ENCODE measurements at places on chromosomes 4 and X. TPM values are rescaled to one million over a fixed set of nuclear protein-coding genes. Genes with fewer than 3 reads are reported as not detected.

- H3K27ac ChIP-seq, result no peak overlapping the region
- no peaks in the 10 kb centered on the region for H3K36me3 ChIP-seq
- no peaks in the 10 kb centered on the region for H3K27me3 ChIP-seq
Measured at GRCh38 chrX:149131774-149132173, 373.3 kb downstream of the IDS start.

GRCh38 chr4:108210989-108211835 is 42.5 kb upstream of the LEF1 start:
- H3K4me3 ChIP-seq, result no peak overlapping the region
- H3K4me1 ChIP-seq, result no peaks in the 10 kb centered on the region
- H3K36me3 ChIP-seq, result no peaks in the 10 kb centered on the region
- DNase-seq, result no peak
- H3K27ac ChIP-seq, result no peak overlapping the region
- H3K27me3 ChIP-seq, result no peaks in the 10 kb centered on the region

GRCh38 chr4:141388481-141388880 is 167.8 kb downstream of the ZNF330 start:
- no peaks in the 10 kb centered on the region for H3K27me3 ChIP-seq
- no peaks in the 10 kb centered on the region for H3K36me3 ChIP-seq
- H3K4me1 ChIP-seq, result no peaks in the 10 kb centered on the region
- no peak for DNase-seq
- H3K27ac ChIP-seq, result no peak overlapping the region

- no peaks in the 10 kb centered on the region for H3K27me3 ChIP-seq
- H3K4me1 ChIP-seq, result no peaks in the 10 kb centered on the region
- no peak overlapping the region for H3K27ac ChIP-seq
Measured at GRCh38 chr4:181301735-181302710, 941.2 kb upstream of the TENM3 start.

DNA sequence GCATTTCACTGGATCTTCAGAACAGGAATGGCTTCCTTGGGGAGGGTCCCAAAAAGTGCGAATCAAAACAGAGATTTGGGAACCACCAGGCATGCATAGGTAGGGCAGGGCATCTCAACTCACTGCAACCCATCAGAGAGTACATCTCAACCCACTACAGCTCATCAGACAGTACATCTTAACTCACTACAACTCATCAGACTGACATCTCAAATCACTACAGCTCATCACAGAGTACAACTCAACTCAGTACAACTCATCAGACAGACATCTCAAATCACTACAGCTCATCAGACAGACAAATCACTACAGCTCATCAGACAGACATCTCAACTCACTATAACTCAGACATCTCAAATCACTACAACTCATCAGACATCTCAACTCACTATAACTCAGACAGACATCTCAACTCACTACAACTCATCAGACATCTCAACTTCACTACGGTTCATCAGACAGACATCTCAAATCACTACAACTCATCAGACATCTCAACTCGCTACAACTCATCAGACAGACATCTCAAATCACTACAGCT is 47.5 kb upstream of the CLDN34 start:
- H3K4me1 ChIP-seq, result no peaks in the 10 kb centered on the region
- H3K27me3 ChIP-seq, result no peaks in the 10 kb centered on the region
- H3K36me3 ChIP-seq, result no peaks in the 10 kb centered on the region

DNA sequence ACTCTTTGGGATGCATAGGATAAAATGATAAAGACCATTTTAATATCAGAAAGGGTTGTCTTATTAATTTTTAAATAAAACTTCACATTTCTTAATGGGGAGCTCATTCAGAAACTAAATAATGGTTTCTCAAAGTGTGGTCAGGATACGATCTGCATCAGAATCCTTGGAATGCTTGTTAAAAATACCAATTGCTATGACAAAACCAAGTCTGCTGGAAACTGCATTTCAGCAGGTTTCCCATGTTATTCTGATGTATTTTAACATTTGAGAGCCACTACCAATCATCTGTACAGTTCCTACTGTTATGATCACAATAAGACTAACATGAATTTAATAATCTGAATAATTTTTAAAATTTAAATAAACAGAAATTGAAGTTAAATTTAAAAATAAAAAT is 115.1 kb downstream of the SOWAHB start:
- H3K27me3 ChIP-seq, result no peaks in the 10 kb centered on the region
- no peaks in the 10 kb centered on the region for H3K4me1 ChIP-seq
- H3K36me3 ChIP-seq, result no peaks in the 10 kb centered on the region
- H3K27ac ChIP-seq, result no peak overlapping the region
- no peak for DNase-seq
- H3K4me3 ChIP-seq, result no peak overlapping the region

DNA sequence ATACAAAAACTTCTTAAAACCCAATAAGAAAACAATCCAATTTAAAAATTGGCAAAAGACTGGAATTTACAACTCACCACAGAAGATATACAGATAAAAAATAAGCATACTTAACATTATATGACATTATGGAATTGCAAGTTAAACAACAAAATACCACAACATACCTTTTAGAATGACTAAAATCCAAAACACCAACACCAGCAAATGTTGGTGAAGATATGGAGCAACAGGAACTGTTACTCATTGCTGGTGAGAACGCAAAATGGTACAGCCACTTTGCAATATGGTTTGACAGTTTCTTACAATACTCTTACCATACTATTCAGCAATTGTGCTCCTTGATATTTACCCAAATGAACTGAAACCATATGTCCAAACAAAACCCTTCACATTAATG is 112.4 kb downstream of the ADGRL3 start:
- H3K27ac ChIP-seq, result no peak overlapping the region
- no peaks in the 10 kb centered on the region for H3K4me1 ChIP-seq
- H3K4me3 ChIP-seq, result no peak overlapping the region
- no peaks in the 10 kb centered on the region for H3K27me3 ChIP-seq
- no peak for DNase-seq
- no peaks in the 10 kb centered on the region for H3K36me3 ChIP-seq

GRCh38 chrX:99914635-99915034 is 495.4 kb downstream of the PCDH19 start:
- H3K4me3 ChIP-seq, result no peak overlapping the region
- H3K27ac ChIP-seq, result no peak overlapping the region
- H3K4me1 ChIP-seq, result no peaks in the 10 kb centered on the region
- H3K36me3 ChIP-seq, result no peaks in the 10 kb centered on the region
- H3K27me3 ChIP-seq, result no peaks in the 10 kb centered on the region

- no peak for DNase-seq
- peak overlapping the region; percentile 71 for H3K4me3 ChIP-seq
- peaks cover 5% of the 10 kb centered on the region for H3K4me1 ChIP-seq
- peak overlapping the region; percentile 98 for H3K27ac ChIP-seq
- no peaks in the 10 kb centered on the region for H3K36me3 ChIP-seq
- H3K27me3 ChIP-seq, result no peaks in the 10 kb centered on the region
Measured at GRCh38 chrX:123860983-123861382, 1.1 kb downstream of the XIAP start.

DNA sequence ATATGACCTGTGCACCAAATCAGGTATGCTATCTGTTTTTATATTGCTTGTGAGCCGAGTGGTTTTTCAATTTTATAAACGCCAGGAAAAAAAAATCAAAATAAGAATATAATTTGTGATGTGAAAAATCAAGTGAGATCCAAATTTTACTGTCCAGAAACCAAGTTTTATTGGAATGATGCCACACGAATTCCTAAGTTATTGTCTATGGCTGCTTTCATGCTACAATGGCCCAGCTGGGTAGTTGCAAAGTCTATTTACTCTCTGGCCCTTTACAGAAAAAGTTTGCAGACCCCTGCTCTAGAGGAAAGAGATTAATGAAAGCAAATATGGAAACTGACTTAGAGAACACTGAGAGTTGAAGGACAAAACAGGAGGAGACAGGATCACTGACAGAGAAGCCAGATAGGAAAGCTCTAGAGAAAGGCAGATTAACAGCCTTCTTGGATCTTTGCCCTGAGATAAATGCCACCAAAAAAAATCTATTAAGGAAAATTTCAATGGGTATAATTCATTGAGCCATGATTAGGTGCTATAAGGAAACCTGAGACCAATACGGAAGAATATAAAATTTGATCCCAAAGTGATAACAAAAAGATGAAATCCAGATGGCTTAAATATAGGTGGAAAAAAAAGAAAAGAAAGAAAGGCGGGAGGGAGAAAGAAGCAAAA is 29.8 kb downstream of the PRSS12 start:
- no peaks in the 10 kb centered on the region for H3K4me1 ChIP-seq
- no peak overlapping the region for H3K27ac ChIP-seq
- no peak for DNase-seq
- H3K36me3 ChIP-seq, result no peaks in the 10 kb centered on the region
- no peaks in the 10 kb centered on the region for H3K27me3 ChIP-seq
- H3K4me3 ChIP-seq, result no peak overlapping the region

DNA sequence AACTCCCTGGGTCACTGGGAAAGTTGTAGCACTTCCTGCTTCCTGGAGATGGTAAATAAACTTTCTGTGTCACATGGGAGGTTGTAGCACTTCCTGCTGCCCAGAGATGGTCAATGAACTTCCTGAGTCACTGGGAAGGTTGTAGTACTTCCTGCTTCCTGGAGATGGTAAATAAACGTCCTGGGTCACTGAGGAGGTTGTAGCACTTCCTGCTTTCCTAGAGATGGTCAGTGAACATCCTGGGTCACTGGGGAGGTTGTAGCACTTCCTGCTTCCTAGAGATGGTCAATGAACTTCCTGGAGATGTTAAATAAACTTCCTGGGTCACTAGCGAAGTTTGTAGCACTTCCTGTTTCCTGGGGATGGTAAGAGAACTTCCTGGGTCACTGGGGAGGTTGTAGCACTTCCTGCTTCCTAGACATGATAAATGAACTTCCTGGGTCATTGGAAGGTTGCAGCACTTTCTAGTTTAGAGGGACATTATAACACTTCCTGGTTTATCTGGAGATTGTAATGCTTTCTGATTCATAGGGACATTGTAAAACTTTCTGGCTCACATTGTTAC is 62.3 kb upstream of the CD99 start:
- H3K27me3 ChIP-seq, result no peaks in the 10 kb centered on the region
- no peaks in the 10 kb centered on the region for H3K36me3 ChIP-seq
- H3K4me3 ChIP-seq, result no peak overlapping the region
- no peaks in the 10 kb centered on the region for H3K4me1 ChIP-seq
- no peak overlapping the region for H3K27ac ChIP-seq

DNA sequence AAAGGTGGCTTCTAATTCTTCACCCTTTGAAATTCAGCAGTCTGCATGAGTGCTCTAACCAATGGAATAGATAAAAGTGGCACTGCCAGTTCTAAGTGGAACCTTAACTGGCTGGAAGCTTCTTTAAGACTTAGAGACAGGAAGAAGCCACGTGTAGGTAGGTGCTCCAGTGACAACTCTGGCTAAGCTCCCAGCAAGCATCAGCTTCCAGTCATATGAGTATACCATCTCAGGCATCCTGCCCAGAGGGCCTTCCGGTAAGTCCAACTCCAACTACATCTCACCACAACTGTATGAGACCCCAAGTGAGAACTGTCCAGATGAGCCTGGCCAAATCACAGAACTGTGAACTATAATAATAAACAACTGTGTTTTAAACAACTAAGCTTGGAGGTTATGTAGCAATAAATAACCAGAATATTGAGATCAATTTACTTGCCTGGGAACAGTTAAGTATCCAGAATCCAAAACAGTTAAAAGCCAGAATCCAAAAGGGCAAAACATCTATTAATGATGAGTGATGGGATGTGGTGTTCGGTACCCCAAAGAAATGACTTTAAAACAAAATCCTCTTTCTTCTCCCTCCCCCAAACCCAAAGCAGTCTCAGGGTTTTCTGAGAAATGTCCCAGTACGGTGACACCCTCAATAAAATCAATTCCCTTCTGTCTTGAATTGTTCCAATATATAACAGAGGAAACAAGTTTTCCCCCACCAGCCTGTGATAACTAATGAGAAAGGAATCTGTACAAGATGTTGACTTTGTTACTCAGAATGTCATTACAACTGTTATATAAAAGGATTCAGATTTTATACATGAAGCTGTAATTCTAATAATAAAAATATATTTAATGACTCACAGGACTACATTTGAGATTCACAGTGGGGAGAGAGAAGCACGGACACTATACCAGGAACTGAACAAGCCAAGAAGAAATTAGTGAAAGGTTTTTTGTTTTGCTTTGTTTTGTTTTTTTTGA is 4.2 kb downstream of the TSPAN5 start:
- H3K27ac ChIP-seq, result no peak overlapping the region
- H3K27me3 ChIP-seq, result no peaks in the 10 kb centered on the region
- H3K4me1 ChIP-seq, result peaks cover 13% of the 10 kb centered on the region
- no peak overlapping the region for H3K4me3 ChIP-seq
- no peak for DNase-seq

DNA sequence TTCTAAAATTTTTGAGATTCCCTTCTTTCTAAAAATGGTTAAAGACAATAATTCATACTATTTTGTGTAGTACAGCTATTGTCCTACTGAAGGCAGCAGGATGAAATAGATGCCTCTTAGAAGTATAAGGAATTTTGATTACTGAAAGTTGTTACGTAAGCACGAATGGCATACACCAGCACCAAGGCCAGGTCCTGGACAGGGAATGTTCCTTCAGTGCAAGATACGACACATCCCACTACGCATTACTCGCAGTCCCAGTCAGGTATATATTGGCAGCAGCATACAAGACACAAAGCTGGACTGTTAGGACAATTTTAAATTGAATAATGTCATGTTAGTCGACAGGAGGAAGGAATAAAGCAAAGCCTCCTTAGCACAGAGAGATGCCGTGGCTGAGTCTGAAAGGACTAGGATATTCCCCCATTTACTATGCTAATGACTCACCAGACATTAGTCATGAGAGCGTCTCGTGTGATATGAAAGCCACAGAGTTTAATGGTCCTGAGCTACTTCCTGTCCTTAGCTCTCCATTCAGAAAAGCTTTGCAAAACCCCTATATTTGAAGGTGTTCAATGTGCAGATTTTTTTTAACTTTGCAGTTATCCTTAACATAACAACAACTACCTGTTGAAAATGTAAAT is 504.3 kb downstream of the FAM133A start:
- DNase-seq, result no peak
- H3K27me3 ChIP-seq, result no peaks in the 10 kb centered on the region
- no peak overlapping the region for H3K27ac ChIP-seq
- no peaks in the 10 kb centered on the region for H3K36me3 ChIP-seq
- H3K4me1 ChIP-seq, result no peaks in the 10 kb centered on the region

DNA sequence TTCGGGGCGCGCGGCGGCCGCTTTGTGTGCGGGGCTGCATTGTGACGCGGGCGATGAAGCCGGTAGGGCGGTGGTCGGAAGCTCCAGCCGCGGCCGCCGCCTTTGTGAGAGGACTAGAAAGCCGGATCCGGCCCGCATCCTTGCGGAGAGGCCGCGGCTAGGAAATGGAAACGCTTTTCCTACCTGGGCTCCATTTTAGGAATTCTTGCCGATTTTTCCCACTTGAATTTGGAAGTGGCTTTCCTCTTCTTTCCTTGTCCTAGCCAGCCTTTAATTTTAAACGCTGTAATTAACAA is 708 bp downstream of the TMSB4X start:
- H3K27me3 ChIP-seq, result no peaks in the 10 kb centered on the region
- peak overlapping the region; percentile 84 for H3K27ac ChIP-seq
- H3K36me3 ChIP-seq, result no peaks in the 10 kb centered on the region
- no peak for DNase-seq
- peak overlapping the region; percentile 69 for H3K4me3 ChIP-seq
- H3K4me1 ChIP-seq, result no peaks in the 10 kb centered on the region

GRCh38 chr4:53981567-53981966 is 82.8 kb downstream of the CHIC2 start:
- no peaks in the 10 kb centered on the region for H3K27me3 ChIP-seq
- no peak overlapping the region for H3K4me3 ChIP-seq
- H3K36me3 ChIP-seq, result no peaks in the 10 kb centered on the region
- H3K27ac ChIP-seq, result no peak overlapping the region

F8A3 gene
- 9.4 TPM for total RNA-seq

SSX4B gene
- total RNA-seq, result not detected

SNCA gene
- 0.73 TPM for total RNA-seq

CT45A1 gene
- not detected for total RNA-seq

DDX53 gene
- not detected for total RNA-seq

CCNA2 gene
- total RNA-seq, result 0.36 TPM

CDX4 gene
- total RNA-seq, result not detected

SYN1 gene
- total RNA-seq, result 0.22 TPM

RPL34 gene
- 419 TPM for total RNA-seq
